ENCODE measurements at places on chromosomes 12 and 14.

DNA sequence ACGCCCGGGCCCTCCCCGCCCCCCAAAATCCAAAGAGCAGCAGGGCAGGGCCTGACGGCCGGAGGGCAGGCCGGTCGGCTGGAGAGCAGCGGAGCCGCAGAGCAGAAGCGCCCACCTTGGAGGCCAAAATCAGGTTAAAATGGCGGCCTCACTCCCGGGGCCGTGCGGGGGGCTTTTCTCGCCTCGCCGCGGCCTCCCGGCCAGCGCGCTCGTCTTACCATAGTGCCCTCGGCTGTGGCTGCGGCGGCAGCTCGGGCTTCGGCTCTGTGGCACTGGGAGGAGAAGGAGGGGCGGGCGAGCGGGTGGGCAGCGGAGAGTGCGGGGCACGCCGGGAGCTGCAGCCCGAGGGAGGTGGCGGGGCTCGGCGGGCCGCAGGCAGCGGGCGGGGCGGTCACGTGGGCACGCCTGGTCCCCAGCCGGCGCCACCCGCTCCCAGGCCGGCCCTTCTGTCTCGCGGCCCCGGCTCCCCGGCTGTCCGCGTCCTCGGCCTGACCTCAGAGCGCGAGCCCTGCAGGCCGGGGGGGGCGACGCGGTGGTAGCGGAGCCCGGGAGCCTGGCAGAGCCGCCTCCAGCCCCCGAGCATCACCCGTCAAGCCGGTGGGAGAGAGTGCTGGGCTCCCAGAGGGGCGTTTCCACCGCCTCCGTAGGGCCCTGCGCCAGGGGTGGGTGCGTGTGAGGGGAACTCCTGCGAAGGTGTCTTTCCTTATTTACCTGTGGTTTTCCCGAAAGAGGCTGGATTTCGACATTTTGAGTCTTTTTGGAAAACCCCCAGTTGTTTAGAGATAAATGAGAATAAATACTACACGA is at the start of gene CFL2:
TSS of gene CFL2 (minus strand) at position 274 of the 807 bp plus-strand sequence. CDS start at position 221, 53 bp downstream.
- DNase-seq: peak; percentile 81
- H3K4me3 ChIP-seq: peak within 1 kb of the TSS; percentile 60
- no peaks in the 10 kb centered on the region for H3K27me3 ChIP-seq
- peaks cover 30% of the 10 kb centered on the region for H3K4me1 ChIP-seq
- H3K36me3 ChIP-seq: no peaks in the 10 kb centered on the region
- H3K27ac ChIP-seq: peak within 1 kb of the TSS; percentile 97

DNA sequence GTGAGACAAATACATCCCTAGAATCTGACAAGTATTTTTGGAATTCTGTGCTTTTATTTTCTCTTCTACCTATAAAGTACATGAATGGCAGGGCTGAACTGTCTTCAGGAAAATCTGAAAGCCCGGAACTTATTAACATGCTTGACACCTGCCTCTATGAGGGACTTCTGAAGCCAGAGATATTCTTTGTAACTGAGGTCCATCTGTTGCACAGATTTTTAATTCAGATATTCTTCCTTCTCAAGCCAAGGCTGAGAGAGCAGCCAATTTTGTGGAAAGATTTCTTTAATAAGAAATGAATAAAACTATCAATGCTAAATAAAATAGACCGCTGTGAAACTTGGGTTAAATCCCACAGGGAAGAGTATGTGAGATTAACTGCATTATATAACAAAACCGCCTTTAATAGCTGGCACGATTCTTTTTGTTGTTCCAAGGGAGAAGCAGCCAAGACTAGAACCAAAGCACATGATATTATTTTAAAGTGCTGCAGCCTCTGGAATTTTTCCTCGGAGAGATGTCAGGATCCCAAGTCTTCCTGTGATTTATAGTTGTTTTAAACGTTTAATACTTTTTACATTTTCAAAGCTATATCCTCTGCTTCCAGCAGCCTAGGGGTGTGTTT is 148.9 kb downstream of the CRADD start:
- no peak overlapping the region for H3K27ac ChIP-seq
- DNase-seq: no peak
- H3K27me3 ChIP-seq: no peaks in the 10 kb centered on the region

- no peak for DNase-seq
- no peaks in the 10 kb centered on the region for H3K27me3 ChIP-seq
- H3K4me1 ChIP-seq: peaks cover 68% of the 10 kb centered on the region
- no peaks in the 10 kb centered on the region for H3K36me3 ChIP-seq
Measured at GRCh38 chr12:120537856-120538220, 3.7 kb downstream of the RNF10 start.

GRCh38 chr12:9650151-9650576 is 19.3 kb upstream of the CLEC2D start:
- H3K4me1 ChIP-seq: peaks cover 12% of the 10 kb centered on the region
- no peak for DNase-seq
- H3K27me3 ChIP-seq: no peaks in the 10 kb centered on the region
- H3K4me3 ChIP-seq: no peak overlapping the region

DNA sequence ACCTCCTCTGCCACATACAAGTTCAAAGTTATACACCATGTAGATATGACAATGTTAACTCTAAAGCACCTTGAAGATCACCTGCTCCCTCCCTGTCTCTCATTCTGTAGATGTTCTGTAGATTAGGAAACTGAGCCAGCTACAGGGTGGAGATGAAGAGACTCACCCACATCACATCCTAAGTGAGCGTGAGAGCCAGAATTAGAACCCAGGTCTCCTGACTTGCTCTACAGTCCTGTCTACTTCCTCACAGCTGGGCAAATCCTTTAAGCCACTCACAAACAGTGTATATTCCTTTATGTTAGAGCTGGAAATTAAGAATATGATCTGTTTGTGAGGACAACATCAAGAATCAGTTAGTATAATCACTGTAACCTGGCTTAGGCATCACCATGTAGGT is 1.8 kb downstream of the APPL2 start:
- no peak overlapping the region for H3K27ac ChIP-seq
- H3K27me3 ChIP-seq: no peaks in the 10 kb centered on the region
- DNase-seq: no peak
- H3K4me1 ChIP-seq: peaks cover 33% of the 10 kb centered on the region
- H3K4me3 ChIP-seq: no peak overlapping the region
- H3K36me3 ChIP-seq: no peaks in the 10 kb centered on the region

GRCh38 chr14:63840981-63841380 is 11.8 kb upstream of the SYNE2 start:
- no peaks in the 10 kb centered on the region for H3K4me1 ChIP-seq
- H3K36me3 ChIP-seq: no peaks in the 10 kb centered on the region
- no peaks in the 10 kb centered on the region for H3K27me3 ChIP-seq
- H3K4me3 ChIP-seq: no peak overlapping the region
- DNase-seq: no peak
- no peak overlapping the region for H3K27ac ChIP-seq

Data from body of pancreas (tissue), 4 donors.